ENCODE measurements at places on chromosomes 5 and 9. TPM values are rescaled to one million over a fixed set of nuclear protein-coding genes. Genes with fewer than 3 reads are reported as not detected.

DNA sequence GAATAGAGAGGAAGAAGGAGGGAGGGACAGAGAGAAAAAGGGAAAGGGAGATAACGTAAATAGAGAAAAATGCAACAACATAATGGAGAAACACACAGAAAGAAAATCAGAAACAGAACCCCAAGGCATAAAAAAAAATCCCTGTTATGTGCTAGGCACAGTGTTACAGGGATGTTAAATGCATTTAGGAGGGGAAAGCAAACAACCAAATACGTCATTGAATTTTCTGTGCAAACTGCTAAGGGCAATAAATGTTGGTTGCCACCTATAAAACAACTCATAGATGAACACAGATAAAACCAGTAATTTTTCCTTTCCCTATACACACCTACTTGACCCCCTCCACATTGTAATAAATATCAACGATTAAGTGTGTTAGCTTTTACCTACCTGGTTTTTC, 51.3 kb upstream of the ASTN2 start:
- peaks cover 8% of the 10 kb centered on the region for H3K27me3 ChIP-seq
- H3K4me1 ChIP-seq, result no peaks in the 10 kb centered on the region
- DNase-seq, result no peak
- no peak overlapping the region for H3K4me3 ChIP-seq
- no peak overlapping the region for H3K27ac ChIP-seq

DNA sequence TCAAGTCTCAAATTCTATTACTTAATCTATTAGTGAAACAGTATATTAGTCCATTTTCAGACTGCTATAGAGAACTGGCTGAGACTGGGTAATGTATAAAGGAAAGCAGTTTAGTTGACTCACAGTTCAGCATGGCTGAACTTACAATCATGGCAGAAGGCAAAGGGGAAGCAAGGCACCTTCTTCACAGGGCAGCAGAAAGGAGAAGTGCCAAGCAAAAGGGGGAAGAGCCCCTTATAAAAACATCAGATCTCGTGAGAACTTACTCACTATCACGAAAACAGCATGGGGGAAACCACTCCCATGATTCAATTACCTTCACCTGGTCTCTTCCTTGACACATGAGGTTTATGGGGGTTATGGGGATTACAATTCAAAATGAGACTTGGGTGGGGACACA, 67.9 kb upstream of the CHSY3 start:
- H3K36me3 ChIP-seq, result no peaks in the 10 kb centered on the region
- no peak for DNase-seq

- no peaks in the 10 kb centered on the region for H3K27me3 ChIP-seq
- no peak overlapping the region for H3K27ac ChIP-seq
- H3K36me3 ChIP-seq, result no peaks in the 10 kb centered on the region
- no peak overlapping the region for H3K4me3 ChIP-seq
Observed at GRCh38 chr9:126304207-126304970, 22.2 kb upstream of the MVB12B start.

- no peak overlapping the region for H3K27ac ChIP-seq
- DNase-seq, result no peak
- H3K27me3 ChIP-seq, result no peaks in the 10 kb centered on the region
- H3K4me1 ChIP-seq, result peaks cover 12% of the 10 kb centered on the region
Observed at GRCh38 chr9:14151451-14151850, 162.5 kb downstream of the NFIB start.

PCDHAC1 gene
- total RNA-seq, result 8.8 TPM

CAVIN4 gene
- total RNA-seq, result 3.9 TPM

- DNase-seq, result no peak
- no peak overlapping the region for H3K4me3 ChIP-seq
- no peaks in the 10 kb centered on the region for H3K4me1 ChIP-seq
Observed at GRCh38 chr9:94150279-94150828, 66.1 kb downstream of the PTPDC1 start.

DNAI1 gene
- total RNA-seq, result not detected
